Right kidney (tissue), 9 donors: ENCODE measurements at places on chromosomes 3 and 15.
A peak's percentile ranks its signal among the peaks of the same experiment; 100 is the strongest.

- DNase-seq, result no peak
Measured at GRCh38 chr3:177624528-177625495, 427.5 kb upstream of the TBL1XR1 start.

DNA sequence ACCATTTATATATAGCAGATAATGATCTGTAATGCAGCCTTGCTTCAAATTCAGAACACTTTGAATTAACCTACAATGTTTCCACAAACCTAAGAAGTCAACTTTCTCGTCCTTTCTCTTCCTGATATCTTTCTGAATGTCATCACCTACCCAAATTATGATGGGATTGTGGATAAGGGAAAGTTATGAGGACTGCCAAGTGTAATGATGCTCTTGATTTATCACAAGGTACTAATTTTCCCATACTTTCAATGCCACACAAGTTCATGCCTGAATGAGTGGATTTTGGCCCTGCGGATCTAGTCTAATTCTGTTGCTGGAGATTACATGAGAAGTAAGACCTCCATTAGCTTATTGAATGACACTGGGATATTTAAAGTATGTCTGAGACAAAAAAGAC lies 82.6 kb upstream of the NANOGP8 start:
- no peak for DNase-seq

- DNase-seq, result no peak
Measured at GRCh38 chr3:39130026-39130425, 22.5 kb downstream of the TTC21A start.

DNA sequence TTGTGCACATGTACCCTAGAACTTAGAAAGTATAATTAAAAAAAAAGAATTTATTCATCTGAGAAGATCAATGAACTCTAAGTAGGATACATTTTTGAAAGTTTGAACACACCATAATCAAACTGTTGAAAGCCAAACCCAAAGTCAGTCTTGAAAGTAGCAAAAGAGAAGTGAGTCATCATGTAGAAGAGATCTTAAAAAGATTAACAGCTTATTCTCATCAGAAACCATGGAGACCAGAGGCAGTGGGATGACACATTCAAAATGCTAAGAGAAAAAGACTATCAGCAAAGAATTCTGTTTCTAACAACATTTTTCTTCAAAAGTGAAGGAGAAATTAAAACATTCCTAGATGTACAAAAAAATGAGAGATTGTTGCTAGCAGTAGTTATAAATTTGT lies 60.7 kb downstream of the TIMP4 start:
- no peak for DNase-seq

GRCh38 chr15:99454107-99454809 lies 111.5 kb upstream of the MEF2A start:
- no peak for DNase-seq

GRCh38 chr15:74829486-74829885 lies 3.1 kb downstream of the CPLX3 start:
- DNase-seq, result no peak

- DNase-seq, result peak; percentile 8
Measured at GRCh38 chr3:25820366-25820765, 30.5 kb downstream of the OXSM start.

DNA sequence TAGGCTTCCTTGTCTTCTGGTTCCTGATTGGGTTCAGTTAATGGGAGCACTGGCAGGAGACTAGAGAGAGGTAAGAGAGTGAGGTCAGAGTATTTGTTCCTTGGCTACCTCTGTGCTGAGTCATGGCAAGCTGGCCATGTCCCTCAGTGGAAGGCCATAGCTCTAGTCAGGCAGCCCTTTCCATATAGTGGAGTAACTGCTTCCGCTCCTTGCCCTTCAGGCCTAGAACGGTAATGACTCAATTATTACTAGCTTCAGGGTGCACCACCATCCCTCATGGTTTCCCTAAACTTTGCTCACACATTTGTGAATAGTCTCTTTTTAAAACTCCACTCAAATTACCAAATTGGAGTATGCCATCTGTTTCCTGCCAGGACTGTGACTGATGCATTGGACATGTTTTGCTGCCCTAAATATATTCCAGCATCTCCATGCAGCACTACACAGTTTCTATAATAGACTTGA lies 10.5 kb upstream of the ANO10 start:
- DNase-seq, result no peak

- DNase-seq, result no peak
Measured at GRCh38 chr3:150407051-150407807, 869 bp upstream of the TSC22D2 start.

DNA sequence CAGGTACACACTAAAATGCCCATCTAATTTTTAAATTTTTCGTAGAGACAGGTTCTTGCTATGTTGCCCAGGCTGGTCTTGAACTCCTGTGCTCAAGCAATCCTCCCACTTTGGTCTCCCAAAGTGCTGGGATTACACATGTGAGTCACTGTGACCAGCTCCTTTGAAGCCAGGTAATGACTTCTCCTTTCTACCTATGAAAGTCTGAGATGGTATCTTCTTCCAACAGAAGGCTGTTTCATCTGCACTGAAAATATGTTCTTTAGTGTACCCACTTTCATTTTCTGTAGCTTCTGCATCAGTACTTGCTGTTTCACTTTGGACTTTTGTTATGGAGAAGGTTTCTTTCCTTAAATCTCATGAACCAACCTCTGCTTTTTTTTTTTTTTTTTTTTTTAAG lies 8.8 kb downstream of the OIP5 start:
- no peak for DNase-seq

DNA sequence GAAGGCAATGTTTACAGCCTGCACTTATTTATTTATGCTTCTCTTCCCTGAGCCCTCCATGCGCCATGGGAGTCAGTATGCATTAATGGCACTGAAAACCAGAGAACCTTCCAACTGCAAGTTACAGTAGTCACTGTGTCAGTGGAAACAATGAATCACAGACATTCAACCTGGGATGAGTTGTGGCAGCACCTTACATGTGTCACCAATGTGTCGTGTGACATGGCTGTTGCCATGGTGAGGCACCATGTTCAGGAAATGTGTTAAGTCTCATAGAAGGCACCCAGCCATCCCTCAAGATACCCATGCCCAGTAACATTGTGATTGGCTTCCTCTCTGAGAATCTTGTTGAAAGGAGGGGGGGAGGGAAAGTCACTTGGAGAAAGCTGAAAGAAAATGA lies 105.0 kb downstream of the FOXP1 start:
- no peak for DNase-seq

GRCh38 chr3:187807086-187807862 lies 62.0 kb upstream of the BCL6 start:
- DNase-seq, result no peak

DNA sequence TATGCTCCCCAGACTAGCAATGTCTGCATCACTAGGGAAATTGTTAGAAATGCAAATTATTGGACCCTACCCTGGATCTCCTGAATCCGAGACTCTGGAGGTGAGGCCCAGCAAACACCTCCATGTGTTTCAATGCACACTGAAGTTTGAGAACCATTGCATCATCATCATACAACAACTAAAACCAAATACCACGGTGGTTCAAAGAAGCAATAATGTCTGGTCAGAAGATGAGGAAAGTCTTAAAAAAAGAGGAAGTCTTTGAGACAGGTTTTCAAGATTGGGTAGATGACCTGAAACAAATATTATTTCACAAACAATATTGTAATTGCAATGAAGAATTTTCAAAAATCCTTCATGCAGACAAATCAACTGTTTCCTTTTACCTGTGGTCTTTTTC lies 60.3 kb upstream of the TRA2B start:
- no peak for DNase-seq

GRCh38 chr15:101479342-101479845 lies 10.1 kb downstream of the PCSK6 start:
- no peak for DNase-seq

- no peak for DNase-seq
Measured at GRCh38 chr3:87710028-87710427, 348.8 kb downstream of the CGGBP1 start.

- no peak for DNase-seq
Measured at GRCh38 chr15:34297059-34297458, 40.5 kb downstream of the SLC12A6 start.

- DNase-seq, result no peak
Measured at GRCh38 chr15:89103481-89104171, 15.4 kb downstream of the ABHD2 start.

DNA sequence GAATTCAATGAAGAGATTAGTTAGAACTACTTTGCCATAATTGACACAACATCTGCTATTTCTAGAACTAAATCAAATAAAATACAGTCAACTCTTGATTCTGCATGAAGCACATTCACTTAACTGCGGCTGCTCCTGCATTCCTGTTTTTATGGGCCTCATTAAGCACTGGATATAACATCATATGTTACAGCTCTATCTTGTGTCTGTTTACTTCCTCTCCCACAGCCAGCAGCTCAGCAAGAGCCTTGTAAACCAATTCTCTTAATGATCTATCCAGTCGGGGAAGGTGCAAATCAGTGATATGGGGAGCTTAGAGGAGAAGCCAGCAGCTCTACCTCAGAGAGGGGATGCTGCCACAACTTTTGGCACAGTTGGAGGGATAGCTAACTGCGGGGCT lies 329.2 kb downstream of the ARRDC4 start:
- no peak for DNase-seq

GRCh38 chr3:141746962-141747361 lies 8.9 kb downstream of the RNF7 start:
- no peak for DNase-seq

- no peak for DNase-seq
Measured at GRCh38 chr3:134126153-134126552, 96.4 kb upstream of the SLCO2A1 start.

GRCh38 chr15:58224068-58224467 lies 85.9 kb downstream of the AQP9 start:
- no peak for DNase-seq

DNA sequence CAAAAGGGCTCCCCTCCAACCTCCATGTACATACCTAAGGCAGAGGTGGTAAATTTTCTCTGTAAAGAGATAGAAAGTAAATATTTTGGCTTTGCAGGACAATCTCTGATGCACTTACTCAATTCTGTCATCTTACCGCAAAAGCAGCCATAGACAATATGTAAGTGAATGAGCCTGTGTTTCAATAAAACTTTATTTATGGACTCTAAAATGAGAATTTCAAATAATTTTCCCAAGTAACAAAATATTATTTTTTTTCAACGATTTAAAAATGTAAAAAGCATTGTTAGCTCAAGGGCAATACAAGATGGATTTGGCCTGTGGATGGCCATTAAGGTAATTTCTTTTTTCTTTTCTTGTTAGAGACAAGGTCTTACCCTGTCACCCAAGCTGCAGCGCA lies 44.7 kb downstream of the SHQ1 start:
- DNase-seq, result no peak

- DNase-seq, result peak; percentile 47
Measured at GRCh38 chr15:84818261-84819131, 1.3 kb downstream of the ALPK3 start.

DNA sequence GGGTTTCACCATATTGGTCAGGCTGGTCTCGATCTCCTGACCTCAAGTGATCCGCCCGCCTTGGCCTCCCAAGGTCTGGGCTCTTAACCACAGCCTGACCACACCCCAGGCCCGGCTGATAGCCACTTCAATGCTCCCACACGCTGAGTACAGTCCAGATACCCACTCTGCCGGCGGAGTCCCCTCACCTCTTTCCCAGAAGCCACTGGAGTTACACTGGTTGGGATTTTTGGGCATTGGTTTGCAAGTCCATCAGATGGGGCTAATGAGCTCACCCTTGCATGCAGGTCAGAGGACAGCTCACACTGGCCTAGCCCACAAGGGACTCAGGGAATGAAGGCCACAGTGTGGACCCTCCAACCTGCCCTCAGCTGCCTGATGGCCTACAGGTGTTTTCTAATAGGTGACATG lies 60.1 kb downstream of the IQSEC1 start:
- DNase-seq, result no peak

- no peak for DNase-seq
Measured at GRCh38 chr3:158050461-158050860, 55.8 kb downstream of the SHOX2 start.

GRCh38 chr15:26936502-26936901 lies 34.5 kb upstream of the GABRG3 start:
- DNase-seq, result no peak

GRCh38 chr3:185049710-185050109 lies 103.2 kb downstream of the C3orf70 start:
- DNase-seq, result no peak

DNA sequence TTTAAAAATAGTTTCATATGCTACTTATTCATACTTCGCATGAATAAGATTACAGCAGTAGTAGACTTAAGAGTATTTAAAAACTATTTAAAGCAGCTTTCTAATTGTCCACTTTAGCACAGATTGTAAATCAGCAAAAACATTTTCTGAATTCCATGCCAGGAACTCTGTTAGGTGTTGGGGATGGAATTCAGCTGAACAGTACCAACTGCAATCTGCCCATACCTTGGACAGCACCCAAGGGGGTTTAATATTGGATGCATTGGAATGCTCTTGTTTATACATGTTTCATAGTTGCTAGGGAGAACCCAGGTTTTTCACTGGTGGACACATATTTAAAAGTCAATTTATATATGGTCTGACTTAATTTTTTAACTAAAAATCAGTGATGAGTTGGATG lies 74.8 kb downstream of the PPM1L start:
- DNase-seq, result no peak

- no peak for DNase-seq
Measured at GRCh38 chr3:186609247-186609868, 3.5 kb upstream of the AHSG start.

DNA sequence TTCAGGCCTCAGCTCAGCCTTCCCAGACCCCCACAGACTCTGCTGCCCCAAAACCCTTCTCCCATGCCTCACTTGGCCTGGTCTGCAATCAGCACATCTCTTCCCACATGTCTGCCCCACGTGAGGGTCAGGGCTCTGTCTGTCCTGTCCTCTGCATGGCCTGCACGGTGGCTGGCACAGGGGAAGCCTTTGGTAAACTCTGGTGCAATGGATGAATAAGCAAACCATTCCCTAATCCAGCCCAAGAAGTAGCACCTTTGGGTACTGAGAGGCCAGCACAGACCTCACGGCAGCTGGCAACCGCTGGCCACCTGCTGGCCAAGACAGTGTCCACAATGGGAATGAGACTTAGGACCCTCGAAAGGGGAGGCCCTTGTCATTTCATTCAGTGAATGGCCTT lies 27.7 kb downstream of the ABTB1 start:
- DNase-seq, result no peak

- no peak for DNase-seq
Measured at GRCh38 chr3:73409138-73409763, 215.5 kb downstream of the PDZRN3 start.

DNA sequence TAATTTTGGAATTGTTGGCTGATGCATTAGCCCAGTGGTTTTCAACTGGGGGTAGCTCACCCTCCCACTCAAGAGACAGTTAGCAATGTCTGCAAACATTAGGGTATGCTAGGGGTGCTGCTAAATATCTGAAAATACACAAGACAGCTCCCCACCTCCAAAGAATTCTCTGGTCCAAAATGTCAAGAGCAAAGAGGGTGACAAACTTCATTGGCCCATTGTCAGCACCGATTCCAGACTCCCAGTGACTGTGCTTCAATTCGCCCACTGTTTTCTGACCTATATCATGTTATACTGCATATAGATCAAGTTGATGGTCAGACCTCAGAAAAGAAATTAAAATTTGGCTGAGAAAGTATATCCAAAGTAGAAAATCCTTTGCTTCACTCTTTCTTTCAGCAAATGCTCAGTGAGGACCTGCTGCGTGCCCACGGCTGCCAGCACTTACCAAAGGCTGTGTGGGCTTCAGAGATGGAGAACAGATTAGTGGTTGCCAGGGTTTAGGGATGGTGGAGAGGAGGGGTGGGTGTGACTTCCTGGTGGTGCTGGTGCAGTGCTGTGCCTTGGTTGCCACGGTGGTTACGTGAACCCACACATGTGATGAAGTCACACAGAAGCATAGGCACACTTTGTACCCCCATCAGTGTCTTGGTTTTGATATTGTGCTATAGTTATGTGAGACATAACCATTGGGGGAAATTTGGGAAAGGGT lies 204.0 kb downstream of the PLCL2 start:
- DNase-seq, result no peak
